ENCODE measurements at places on chromosomes 16 and 17.

- DNase-seq, result peak; percentile 59
These were observed 985 bp upstream of the SLFN12 start for GRCh38 chr17:35433075-35433894.

- peak; percentile 28 for DNase-seq
These were observed 171.4 kb upstream of the DYNLRB2 start for GRCh38 chr16:80369138-80369958.

- DNase-seq, result no peak
These were observed 107.1 kb upstream of the KCNJ16 start for GRCh38 chr17:69967910-69968411.

- DNase-seq, result no peak
These were observed 16.8 kb downstream of the POLR3E start for GRCh38 chr16:22313876-22314470.

GRCh38 chr16:69941251-69942098 lies 9.7 kb upstream of the CLEC18A start:
- DNase-seq, result no peak

DNA sequence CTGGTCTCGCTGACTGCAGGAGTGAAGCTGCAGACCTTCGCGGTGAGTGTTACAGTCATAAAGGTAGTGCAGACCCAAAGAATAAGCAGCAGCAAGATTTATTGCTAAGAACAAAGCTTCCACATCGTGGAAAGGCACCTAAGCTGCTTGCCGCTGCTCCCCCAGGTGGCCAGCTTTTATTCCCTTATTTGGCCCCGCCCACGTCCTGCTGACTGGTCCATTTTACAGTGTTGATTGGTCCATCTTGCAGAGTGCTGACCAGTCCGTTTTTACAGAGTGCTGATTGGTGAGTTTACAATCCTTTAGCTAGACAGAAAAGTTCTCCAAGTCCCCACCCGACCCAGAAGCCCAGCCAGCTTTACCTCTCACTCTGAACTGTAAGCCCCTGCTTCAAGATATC lies 227.8 kb downstream of the ABCC12 start:
- DNase-seq, result no peak

GRCh38 chr17:18250259-18250658 lies 8.3 kb downstream of the FLII start:
- no peak for DNase-seq

GRCh38 chr17:935485-935884 lies 44.1 kb downstream of the NXN start:
- DNase-seq, result no peak

- no peak for DNase-seq
These were observed 103.0 kb downstream of the ZFHX3 start for GRCh38 chr16:72944757-72945485.

DNA sequence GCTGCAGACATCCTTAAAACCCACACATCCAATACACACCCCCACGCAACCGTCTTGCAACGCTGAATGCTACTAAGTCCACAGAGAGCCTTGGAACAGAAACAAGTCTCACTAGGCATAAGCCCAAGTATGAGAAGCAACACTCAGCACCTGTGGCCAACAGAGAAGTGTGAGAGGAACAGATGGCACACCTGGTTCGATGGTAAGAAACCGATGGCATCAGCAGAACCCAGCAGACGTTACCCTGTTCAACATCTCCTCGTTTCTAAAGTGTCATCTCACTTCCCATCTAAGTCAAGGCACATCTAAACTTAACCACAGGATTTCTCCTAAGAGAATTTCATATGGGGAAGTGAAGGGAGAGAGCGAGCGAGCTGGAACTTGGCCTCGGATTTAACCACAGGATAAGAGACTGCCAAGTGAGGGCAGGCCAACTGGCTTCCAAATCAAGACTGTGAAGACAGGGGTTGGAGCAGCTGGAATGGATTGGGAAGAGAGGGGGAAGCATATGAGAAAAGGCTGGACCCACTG lies 41.0 kb downstream of the NXPH3 start:
- DNase-seq, result no peak

DNA sequence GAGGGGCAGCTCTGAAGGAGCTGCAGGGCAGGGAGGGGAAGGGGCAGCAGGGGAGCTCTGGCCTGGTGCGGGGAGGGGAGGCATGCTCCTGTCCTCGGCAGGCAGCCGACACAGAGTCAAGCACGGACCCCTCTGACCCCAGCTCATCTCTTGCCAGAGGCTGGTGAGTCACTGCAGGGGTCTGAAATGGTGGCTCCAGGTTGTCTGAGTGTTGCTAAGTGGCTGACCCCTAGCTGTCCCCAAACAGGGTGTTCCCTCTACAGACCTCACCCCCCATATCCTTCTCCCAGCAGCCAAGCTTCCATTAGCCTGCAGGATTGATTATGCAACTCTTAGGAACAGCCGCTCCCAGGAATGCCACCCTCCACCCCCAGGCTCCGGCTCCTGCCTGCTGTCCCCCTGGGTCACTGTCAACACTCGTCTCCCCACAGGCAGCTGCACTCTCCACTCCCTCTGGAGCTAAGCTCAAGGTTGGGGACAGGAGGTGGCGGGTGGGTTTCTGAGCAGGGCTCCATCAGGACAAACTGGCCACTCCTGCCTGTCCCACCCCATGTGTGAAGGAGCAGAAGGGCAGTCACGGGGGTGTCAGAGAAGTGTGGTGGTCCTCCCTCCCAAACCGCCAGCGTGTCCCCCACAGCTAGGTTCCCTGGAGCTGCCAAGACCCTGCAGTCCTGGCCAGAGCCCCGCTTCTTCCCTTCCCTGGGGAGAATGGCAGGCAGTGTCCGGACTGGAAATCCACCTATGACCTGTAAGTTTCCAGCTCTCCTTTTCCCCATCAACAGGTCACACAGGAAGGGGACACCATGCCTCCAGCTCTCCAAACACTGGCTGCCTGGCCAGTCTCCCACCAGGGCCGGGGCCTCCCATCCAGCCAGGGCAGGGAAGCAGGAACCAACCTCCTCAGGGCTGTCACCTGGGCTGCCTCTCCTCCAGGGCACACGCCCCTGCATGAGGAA lies 1.0 kb downstream of the MYLK3 start:
- peak; percentile 58 for DNase-seq

GRCh38 chr16:87965417-87965816 lies 14.2 kb downstream of the BANP start:
- DNase-seq, result no peak

GRCh38 chr16:11550791-11551498 lies 35.8 kb downstream of the LITAF start:
- no peak for DNase-seq

GRCh38 chr16:54030451-54030850 lies 256.1 kb downstream of the IRX3 start:
- no peak for DNase-seq

- no peak for DNase-seq
These were observed 12.1 kb upstream of the ZNF423 start for GRCh38 chr16:49867796-49868668.

- peak; percentile 93 for DNase-seq
These were observed 2.9 kb downstream of the CTRL start for GRCh38 chr16:67928561-67929364.

GRCh38 chr16:87607871-87608270 lies 5.6 kb downstream of the JPH3 start:
- no peak for DNase-seq

- no peak for DNase-seq
These were observed 66.6 kb upstream of the RPH3AL start for GRCh38 chr17:419073-419735.

- DNase-seq, result no peak
These were observed 244.9 kb downstream of the PRKCA start for GRCh38 chr17:66547151-66547865.

DNA sequence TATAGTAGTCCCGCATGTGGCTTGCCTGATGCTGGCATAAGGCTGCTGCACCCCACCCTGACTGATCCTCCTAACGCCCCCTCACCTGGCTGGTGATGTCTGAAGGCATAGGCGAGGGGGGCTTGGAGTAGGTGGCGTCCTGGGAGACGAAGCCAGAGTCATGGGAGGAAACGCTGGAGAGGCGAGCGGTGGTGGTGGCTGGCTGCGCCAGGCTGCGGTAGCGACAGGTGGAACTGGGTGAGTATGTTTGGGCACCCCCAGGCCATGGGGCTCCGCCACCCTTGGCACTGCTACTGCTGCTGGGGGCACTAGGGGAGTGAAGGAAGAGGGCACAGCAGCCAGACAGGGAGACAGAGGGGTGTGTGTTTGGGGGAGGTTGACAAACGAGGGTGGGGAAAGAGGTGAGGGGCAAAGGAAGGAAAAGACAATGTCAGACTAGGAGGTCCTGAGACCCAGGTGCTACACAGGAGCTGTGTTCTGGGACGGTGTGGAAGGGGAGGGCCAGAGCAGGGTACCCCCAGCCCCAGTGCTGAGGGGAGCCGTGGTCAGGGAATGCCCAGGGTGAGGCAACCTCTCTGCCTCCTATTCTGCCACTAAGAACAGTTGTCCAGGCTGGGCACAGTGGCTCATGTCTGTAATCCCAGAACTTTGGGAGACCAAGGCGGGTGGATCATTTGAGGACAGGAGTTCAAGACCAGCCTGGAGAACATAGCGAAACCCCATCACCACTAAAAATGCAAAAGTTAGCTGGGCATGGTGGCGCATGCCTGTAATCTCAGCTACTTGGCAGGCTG lies 11.4 kb downstream of the MTSS2 start:
- no peak for DNase-seq

GRCh38 chr16:78976212-78976611 lies 624.3 kb downstream of the MAF start:
- DNase-seq, result no peak

GRCh38 chr16:71758293-71758760 lies 33.8 kb upstream of the PHLPP2 start:
- DNase-seq, result no peak

DNA sequence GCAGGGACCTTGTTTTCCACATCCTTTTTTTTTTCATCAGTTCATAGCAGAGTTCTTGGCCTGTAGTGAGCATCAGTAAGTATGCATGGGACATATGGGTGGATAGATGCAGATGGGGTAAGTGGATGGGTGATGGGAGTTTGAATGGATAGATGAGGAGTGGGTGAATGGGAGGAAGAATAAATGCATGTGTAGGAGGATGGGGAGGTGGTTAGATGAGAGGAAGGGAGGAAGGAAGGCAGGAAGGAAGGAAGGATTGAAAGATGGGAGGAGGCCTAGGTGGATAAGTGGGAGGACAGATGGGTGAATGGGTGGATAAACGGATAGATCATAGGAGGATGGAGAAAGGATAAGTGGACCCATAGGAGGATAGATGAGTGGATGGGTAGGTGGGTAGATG lies 3.9 kb upstream of the BEAN1 start:
- DNase-seq, result no peak

DNA sequence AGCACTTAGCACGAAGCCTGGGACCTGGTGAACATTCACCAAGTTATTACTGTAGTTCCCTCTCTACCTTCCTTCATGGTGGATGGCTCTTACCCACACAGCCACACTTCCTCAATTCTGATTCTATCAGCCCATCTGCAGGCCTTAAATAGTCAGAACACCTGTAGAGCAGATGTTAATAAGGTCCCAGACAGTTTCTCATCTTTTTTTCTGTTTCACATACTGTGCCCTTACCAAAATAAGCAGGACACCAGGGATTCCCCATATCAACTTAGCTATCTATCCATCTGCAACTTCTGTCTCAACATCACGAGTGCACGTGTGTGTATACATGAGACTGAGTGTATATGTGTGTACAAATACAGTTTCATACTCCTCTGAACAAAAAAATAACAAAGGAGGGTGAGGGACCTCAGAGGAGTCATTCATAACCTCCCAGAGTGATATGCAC lies 2.8 kb downstream of the RECQL5 start:
- no peak for DNase-seq

GRCh38 chr16:85809645-85810044 lies 10.2 kb downstream of the COX4I1 start:
- no peak for DNase-seq

- no peak for DNase-seq
These were observed 40.3 kb upstream of the SNN start for GRCh38 chr16:11627822-11628457.

- no peak for DNase-seq
These were observed 34.5 kb downstream of the USP7 start for GRCh38 chr16:8929086-8929748.

GRCh38 chr16:85173981-85174751 lies 61.9 kb upstream of the CIBAR2 start:
- no peak for DNase-seq

DNA sequence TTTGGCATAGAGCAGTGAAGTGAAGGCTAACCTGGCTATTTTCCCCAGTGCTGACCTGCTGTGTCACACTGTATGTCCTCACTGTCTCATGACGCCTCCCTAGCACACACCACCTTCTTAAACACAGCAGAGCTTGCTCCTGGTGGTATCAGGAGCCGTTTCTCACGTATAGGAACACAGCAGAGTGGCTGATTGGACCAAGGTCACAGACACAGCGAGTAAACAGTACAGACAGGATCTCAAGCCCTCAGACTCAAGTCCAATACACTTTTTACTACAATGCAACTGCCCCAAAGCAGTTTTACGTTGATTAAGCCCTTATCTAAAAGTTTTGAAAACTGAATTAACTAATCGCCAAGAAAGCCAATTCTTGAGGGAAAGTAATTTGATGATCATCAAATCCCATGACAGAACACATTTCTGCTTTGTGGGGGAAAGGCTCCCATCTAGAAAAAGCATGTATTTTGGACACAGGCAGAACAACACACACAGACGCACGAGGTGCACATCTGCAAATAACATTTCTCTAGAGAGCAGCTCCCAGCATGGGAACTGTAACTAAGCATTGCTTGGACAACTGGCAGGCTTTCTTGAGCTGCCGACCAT lies 15.2 kb downstream of the ARHGAP17 start:
- no peak for DNase-seq

DNA sequence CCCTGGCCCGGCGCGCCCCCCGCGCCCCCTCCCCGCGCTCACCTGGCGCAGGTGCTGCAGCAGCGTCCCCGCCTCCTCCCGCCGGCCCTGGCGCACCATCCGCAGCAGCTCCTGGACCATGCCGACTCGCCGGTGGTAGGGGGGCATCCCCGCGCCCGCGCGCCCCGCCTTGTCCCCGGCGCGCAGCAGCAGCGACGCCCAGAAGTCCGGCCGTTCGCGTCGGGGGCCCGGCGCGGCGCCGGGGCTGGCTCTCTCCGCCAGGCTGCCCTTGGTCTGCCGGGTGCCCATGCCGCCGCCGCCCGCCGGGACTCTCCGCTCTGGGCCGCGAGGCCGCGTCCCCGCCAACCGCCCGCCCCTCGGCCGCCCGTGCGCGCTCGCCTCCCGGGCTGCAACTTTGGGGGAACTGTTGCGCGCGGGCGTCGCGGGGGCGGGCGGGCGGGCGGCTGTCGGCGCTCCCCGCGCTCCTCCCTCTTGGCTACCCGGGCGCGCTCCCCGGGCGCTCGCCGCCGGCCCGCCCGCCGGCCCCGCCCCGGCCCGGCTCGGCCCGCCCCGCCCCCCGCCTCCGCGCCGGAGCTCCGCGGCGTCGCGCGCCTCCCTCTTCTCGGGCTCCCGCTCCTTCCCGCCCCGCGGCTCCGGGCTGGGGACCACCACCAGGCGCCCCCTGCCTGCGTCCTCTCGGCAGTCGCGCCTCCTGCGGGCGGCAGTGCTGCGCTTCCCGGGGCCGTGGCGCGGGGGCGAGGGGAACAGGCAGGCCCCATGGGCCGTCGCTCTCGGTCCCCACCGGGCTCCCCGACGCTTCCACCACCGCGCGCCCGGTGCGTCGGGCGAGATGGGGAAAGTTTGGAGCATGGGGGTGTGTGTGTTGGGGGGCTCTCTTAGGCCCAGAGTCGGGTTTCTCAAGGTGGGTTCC lies at the start of gene LRRC75A:
TSS of gene LRRC75A (minus strand) at position 491 of the 910 bp plus-strand sequence. CDS start at position 288, 203 bp downstream.
- peak; percentile 49 for DNase-seq

Data from HuH-7.5 (cell line).